Activated CD4-positive, alpha-beta T cell treated with anti-CD3 and anti-CD28 coated beads, Interleukin-2, amount 50 U/mL, for 24 hours (primary cell): ENCODE measurements at places on chromosomes 11 and 22.

GRCh38 chr11:64208796-64209562, 2.5 kb downstream of the FERMT3 start:
- no peak for DNase-seq

GRCh38 chr22:29072979-29073617, at the start of gene KREMEN1:
Gene KREMEN1, plus strand, starts transcription at chr22:29073035. Its CDS starts 96 bp downstream, at chr22:29073131.
- no peak for DNase-seq

DNA sequence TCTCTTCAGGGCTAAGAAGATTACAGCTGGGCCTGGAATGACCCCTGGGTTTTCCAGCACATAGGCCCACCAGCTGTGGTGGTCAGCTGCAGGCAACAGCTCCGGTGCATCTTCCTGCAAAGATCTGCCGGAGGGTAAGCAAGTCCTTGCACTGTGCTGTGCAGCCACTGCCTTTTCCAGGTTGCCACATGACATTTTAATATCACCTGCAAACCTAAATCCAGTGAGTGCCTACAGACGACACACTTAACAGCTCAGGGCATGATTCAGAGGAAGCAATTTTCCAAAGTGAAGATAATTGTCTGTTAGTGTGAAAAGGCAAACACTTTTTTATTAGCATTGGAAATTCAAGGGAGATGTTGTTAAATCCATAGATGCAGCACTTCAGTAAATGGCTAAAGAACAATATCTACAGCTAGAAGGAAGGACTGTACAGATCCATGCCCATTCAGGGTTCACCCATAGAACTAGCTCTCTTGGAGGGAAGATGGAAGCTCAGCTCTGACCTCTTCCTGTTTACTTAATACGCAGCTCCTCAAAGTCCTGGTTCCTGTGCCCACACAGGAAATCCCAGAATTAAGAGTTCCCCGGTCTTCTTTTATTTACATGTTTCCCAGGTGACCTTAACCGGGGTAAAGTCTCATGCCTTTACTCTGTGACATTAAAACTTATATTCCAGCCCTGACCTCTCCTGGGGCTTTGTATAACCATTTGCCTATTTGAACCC, 13.3 kb upstream of the NRIP3 start:
- DNase-seq: no peak

- DNase-seq: no peak
These were observed 7.9 kb upstream of the SCGB1A1 start for GRCh38 chr11:62410972-62411371.
